ENCODE measurements at places on chromosomes 1 and 21.

DNA sequence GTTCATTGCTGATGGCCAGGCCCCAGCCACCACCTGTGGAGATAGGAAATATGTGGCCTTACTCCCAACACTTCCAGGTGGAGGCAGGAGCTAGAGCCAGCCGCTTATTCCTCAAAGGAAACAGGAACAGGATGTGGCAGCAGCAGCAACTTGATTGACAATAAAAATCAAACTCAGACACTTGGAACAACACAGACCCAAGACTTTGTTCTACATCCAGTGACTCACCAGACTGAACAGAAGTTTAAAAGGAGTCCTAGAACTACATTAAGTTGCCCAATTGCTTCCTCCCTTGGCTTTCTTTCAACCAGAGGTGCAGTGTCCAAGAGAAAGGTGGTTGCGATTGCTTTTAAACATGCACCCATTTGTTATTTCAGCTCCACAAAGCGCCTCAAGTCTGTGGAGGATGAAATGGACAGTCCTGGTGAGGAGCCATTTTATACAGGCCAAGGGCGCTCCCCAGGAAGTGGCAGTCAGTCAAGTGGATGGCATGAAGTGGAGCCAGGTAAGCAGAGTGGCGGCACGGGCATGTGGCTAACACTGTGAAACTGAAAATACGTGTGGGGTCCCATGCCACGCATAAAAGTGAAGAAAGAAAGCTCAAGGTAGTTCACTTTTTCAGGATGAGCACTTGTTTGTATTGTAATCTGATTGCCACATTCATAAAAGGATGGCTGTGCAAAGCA, 276.6 kb downstream of the NFIA start:
- DNase-seq = no peak

DNA sequence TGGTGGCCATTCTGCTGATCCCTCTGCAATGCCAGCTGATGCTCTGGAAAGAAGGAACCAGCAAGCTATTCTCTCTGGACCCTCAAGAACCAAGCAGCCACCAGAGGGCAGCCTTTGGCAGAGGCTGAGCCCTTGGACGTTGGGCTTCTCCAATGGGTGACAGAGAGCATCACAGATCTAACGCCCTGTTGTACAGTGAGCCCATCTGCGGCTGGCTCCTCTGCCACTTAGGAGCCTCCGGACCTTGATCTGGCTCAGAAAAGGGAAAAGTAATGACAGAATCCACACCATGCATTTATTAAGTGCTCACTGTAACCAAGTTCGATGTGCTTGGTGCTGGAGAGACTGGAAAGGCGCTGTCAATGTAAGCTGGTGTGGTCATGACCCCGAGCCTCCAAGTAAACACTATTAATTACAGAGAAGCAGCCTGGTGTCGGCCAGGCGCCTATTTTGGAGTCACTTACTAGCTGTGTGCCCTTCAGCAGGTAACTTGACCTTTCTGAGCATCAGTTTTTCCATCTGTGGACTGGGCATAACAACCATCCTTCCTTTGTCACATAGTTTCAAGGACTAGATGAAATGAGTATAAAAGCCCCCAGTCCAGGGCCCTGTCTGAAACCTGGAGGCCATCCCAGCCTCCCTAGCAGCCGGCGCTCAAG, 34.9 kb downstream of the ECE1 start:
- peak; percentile 72 for DNase-seq

DNA sequence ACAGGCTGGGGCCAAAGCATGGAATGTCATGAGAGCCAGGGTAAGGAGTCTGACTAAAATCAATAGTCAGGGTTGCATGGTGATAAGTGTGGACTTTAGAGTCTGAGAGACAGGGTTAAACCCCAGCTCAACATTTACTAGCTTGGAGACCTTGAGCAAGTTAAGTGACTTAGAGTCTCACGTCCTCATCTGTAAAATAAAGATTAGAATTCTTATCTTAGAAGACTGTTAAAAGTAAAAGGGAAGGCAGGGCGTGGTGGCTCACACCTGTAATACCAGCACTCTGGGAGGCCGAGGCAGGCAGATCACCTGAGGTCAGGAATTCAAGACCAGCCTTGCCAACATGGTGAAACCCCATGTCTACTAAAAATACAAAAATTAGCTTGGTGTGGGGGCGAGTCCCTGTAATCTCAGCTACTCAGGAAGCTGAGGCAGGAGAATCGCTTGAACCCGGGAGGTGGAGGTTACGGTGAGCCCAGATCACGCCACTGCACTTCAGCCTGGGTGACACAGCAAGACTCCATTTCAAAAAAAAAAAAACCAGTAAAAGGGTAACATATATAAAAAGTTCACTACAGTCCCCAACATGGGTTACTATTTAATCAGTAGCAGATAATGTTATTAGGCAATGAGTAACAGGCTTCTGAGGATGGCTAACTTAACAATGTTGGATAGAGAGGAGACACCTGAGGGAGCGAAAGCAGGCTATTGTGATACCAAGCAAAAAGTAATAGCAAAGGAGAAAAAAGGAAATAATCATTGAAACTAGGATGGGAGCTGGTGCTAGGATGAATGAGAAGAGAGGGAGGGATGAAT, 20.8 kb downstream of the TMCO1 start:
- DNase-seq = no peak

- DNase-seq = no peak
These were observed 1.9 kb downstream of the SGIP1 start for GRCh38 chr1:66535853-66536252.

Measured in stimulated activated CD8-positive, alpha-beta memory T cell treated with anti-CD3 and anti-CD28 coated beads, Interleukin-4, amount 100 ng/mL, for 1 hour (primary cell).